RWPE1 (cell line): ENCODE measurements at places on chromosomes 12 and 14.

DNA sequence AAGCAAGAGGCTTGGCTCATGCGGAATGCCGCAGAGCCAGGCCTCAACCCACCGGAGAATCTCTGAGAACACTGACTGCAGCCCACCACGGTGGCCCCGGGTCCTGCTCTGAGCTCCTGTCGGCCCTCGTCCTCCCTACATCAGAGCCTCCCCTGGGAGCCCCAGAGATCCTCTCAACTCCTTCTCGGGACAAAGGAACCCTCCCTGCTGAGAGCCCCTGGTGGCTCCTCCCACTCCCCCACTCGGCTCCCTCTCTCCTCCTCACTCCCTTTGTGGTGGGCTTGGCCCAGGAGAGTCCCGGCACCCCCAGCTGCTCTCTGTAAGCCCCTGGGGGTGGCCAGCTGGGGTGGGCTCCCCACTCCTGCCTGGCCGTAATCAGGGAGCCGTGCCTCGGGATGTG lies 11.1 kb upstream of the INF2 start:
- no peak for DNase-seq

- DNase-seq = no peak
Observed at GRCh38 chr14:53304726-53305381, 151.7 kb upstream of the DDHD1 start.

- DNase-seq = peak; percentile 34
Observed at GRCh38 chr14:93533437-93533836, 102.7 kb downstream of the UNC79 start.

- no peak for DNase-seq
Observed at GRCh38 chr12:92470608-92471021, 232.2 kb upstream of the PLEKHG7 start.

DNA sequence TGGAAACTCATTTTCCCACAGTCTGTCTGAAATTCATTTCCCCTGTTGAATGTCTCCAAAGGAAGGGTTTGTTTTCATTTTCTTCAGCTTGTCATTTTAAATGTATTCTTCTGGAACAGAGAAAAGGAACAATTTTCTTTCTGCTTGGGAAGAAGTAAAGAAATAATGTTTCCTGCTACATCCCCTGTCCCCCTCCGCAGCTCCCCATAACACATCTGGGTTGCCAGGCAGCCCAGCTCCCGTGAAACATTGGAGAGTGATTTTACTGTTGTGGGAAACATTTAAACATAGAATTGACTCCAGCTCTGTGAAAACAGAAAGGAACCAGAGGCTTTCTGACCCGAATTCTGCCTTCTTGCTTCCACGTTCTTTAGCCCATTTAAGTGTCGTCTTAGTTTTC lies 159.5 kb downstream of the TMEM132C start:
- no peak for DNase-seq

DNA sequence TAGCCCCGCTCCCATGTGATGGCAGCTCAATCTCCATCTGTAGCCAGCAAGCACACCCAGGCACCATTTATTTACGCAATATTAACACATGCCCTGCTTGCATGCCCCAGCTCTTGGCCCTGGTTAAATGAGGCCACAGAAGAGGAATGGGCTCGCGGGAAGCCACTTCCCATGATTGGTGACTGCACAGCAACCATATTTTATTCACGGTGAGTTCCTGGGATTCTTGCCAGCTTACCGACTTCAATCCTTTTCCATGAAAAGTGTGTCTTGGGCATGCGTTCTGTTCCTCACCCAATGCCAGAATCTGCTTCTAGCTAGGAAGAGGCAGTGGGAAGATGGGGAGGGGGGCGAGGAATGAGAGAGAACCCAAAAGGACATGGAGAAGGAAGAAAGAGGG lies 54.7 kb downstream of the PITPNM2 start:
- DNase-seq = no peak

GRCh38 chr14:92039063-92039718 lies 668 bp downstream of the TRIP11 start:
- peak; percentile 64 for DNase-seq

GRCh38 chr14:77323571-77323970 lies 2.7 kb downstream of the GSTZ1 start:
- DNase-seq = no peak

DNA sequence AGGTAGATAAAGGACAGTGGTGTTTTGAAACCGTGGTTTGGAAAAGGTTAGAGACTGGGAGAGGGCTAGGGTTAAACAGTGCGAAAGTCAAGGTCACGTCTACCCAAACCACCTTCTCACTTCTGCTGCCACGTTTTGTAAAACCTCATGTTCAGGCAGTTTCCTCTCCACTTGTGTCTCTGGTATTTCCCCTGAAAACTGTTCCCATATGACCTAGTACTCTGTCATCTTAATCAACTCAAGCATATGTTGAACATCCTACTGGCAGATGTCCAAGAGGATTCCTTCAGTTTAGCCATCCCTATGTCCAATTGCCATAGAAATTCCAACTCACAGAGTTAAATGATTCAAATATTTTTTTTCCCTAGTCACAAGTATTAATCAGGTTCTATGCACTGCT lies 17.4 kb downstream of the CLEC4C start:
- DNase-seq = no peak

DNA sequence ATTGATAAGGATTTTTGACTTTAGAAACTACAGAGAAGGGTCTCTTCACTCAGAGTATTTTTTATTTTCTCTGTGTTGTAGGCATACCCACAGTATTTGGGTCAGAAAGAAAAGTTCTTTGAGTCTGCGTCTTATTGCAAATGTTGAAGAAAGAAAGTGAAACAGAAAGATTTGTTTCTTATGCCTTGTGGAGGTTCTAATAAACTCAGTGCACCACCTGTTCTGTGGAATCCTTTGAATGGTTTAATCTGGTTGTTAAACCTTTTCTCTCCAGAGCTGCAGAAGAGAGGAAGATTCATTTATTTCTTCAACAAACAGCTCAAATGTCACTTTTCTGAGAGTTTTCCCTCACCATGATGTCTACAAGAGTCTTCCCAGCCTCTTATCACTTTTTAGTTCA lies 146.6 kb upstream of the PLEKHG7 start:
- DNase-seq = no peak

GRCh38 chr14:30518867-30519560 lies 39.9 kb upstream of the G2E3 start:
- DNase-seq = no peak

GRCh38 chr12:124420996-124421674 lies 126.2 kb downstream of the RFLNA start:
- no peak for DNase-seq

DNA sequence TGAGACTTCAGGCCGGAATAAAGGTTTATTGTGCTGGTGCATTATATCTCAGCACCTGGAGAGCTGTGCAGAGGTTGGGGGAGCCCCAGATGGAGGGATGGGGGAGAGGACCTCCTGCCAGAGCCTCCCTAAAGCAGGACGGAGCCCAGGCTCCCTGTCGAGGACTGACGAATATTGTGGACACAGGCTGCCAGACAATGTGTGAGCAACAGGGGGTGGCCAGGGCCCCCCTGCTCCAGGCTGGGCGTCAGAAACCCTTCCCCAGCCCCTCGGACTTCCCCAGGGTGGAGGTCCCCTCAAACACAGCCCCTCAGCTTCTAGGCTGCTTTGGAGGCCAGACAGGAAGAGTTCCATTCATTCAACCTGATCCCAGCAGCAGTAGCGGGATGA lies 8.0 kb downstream of the TMEM119 start:
- DNase-seq = no peak

- peak; percentile 54 for DNase-seq
Observed at GRCh38 chr14:75711105-75711795, 50.2 kb downstream of the TTLL5 start.

GRCh38 chr12:48961331-48961730 lies 4.0 kb upstream of the ARF3 start:
- no peak for DNase-seq

- no peak for DNase-seq
Observed at GRCh38 chr12:4108803-4109345, 164.7 kb upstream of the CCND2 start.

GRCh38 chr14:35020713-35021112 lies 25.4 kb upstream of the FAM177A1 start:
- no peak for DNase-seq

- no peak for DNase-seq
Observed at GRCh38 chr12:84117190-84117589, 795.4 kb downstream of the SLC6A15 start.

DNA sequence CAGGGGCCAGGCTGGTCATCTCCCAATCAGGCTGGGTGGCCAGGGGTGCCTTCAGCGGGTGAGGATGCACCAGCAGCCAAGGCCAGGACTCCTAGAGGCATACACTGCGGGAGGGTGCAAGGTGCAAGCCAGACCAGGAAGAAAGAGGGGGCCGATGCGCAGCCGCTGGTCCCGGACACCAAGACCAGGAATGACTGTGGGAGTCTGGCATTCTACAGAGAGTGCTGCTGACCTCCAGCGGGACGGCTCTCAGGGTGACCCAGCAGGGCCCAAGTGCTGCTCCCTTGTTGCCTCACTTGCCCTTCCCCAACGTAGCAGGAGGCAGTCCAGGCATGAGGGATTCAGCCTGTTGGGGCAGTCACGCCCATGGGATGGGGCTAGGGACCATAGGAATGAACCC lies 35.8 kb downstream of the DEGS2 start:
- no peak for DNase-seq

- DNase-seq = no peak
Observed at GRCh38 chr12:68229956-68230355, 4.3 kb upstream of the IL26 start.
